Activated T-cell treated with anti-CD3 and anti-CD28 coated beads, Interleukin-2, amount 50 U/mL, for 1 hour (primary cell): ENCODE measurements at places on chromosomes 7 and 10.

- DNase-seq = no peak
Measured at GRCh38 chr10:18738835-18739234, 79.6 kb downstream of the ARL5B start.

DNA sequence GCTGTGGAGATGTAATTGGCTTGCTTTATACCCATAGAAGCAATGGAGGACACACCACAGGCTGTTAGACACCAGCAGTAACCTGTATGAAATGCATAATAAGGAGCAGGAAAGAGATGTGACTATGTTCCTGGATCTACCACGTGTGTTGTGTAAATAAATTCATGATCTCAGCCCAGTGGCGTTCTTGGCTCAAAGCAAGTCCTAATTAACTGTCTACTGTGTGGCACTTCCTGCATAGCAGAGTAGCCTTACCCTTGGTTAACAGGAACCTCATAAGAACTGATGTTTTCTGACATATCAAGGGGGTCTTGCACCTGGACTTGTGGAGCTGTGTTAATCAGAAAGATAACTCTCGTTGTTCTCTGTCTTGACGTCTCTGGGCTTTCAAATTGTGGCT is 25.7 kb upstream of the FAM180A start:
- no peak for DNase-seq

- no peak for DNase-seq
Measured at GRCh38 chr7:25989140-25989705, 162.8 kb upstream of the NFE2L3 start.

DNA sequence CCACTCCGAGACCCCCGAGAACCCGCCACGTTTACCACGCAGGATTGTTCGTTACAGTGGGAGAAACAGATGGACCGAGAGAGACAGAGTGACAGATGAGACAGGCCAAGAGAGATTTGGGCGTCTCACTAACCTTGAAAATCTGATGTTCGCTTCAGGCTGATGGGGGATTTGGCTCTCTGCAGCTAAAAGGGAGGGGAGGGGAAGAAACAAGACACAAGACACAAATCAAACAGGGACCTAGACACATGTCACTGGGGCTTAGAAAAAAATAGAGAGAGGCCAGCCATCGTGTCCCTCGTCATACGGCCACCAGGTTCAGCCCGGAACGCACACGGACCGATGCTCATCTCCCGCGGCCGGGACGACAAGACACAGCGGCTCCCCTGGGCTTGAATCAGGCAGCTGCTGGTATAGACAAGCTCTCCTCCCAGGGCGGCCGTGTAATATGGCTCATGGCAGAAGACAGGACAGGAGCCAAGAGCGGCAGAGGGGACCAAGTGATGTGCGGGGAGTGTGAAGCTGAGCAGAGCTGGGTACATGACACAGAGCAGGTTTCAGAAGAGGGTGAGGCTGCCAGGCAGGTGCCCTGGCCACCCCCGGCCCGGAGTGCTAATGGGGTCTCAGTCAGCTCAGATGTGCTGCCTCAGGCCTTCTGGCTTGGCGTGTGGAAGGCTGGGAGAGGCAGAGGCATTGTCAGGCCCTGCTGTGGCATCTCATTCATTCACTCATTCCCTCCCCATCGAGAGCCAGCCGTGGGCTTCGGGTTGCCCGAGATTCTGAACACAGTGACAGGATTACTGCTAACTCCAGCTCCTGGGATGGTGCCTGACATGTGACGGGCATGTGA is 88.5 kb upstream of the GNA12 start:
- DNase-seq = no peak

GRCh38 chr7:159195946-159196345 is 51.3 kb upstream of the VIPR2 start:
- DNase-seq = no peak

GRCh38 chr10:58330431-58330830 is 4.4 kb upstream of the UBE2D1 start:
- no peak for DNase-seq

GRCh38 chr10:21217107-21217506 is 308.4 kb downstream of the SKIDA1 start:
- DNase-seq = no peak

GRCh38 chr7:29289156-29290021 is 94.8 kb downstream of the CHN2 start:
- no peak for DNase-seq

GRCh38 chr7:150322833-150323681 is at the start of the genes ACTR3C and LRRC61:
ACTR3C (minus strand) TSS chr7:150323545; CDS start chr7:150295296, 28,249 bp downstream.
LRRC61 (plus strand) TSS chr7:150323355; CDS start chr7:150336862, 13,507 bp downstream.
- DNase-seq = peak; percentile 65

GRCh38 chr10:129055225-129055624 is 411.8 kb upstream of the MGMT start:
- DNase-seq = no peak

- DNase-seq = no peak
Measured at GRCh38 chr7:135160098-135160857, 10.2 kb downstream of the CYREN start.

DNA sequence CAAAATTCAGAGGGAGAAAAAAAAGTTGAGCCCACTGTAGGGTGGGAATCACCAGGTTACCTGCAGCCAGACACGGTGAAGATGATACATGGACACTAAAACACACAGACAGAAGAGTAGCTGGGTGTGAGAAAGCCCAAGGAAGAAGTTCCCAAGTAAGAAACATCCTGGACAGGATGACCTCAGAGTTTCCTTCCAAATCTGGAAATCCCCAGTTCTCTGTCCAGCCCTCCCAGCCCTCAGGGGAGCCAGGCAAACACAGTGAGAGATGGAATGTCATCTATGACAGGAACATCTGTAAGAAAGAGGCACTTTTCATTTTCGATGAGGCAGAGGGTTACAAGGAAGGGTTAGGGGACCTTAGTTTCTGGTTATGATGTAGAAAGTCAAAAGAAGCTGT is 125.1 kb upstream of the LYZL1 start:
- DNase-seq = no peak

GRCh38 chr10:72888151-72888638 is 5.3 kb upstream of the OIT3 start:
- no peak for DNase-seq

DNA sequence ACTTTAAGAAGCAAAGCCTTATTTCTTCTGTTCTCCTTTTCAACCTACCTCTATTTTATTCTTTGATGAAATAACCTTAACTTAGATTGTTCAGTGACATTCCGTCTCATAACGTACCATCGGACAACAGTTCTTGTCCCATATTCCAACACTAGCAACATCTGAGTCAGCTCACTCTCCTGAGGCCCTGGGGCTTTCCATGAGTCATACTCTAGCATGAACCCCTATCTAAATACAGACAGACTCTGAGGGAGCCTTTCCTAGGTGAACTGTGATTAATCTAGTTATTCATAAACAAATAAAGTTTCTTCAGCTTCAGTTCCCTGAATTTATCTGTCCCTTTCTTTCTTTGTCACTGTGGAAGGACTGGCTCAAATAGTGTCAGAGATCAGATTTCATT is 168.7 kb upstream of the LYZL1 start:
- DNase-seq = no peak

GRCh38 chr10:69434926-69435325 is 16.3 kb upstream of the TSPAN15 start:
- DNase-seq = no peak

- DNase-seq = no peak
Measured at GRCh38 chr7:37054624-37055241, 330.4 kb upstream of the AOAH start.

DNA sequence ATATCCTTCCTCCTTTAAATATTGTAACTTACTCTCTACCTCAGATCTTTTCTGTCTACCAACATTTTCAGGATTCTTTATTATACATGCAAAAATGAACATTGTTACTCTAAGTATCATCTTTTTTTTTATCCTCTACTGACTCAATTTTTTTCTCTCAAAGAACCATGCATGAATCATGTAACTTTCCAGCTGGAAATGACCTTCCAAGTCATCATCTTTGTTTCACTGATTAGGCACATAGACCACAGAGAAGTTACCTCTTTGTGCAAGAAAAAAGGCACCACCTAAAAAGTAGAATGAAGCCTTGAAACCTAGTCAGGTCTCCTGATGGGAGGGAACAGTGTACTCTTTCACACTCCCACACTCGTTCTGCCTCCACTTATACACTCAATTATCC is 234.9 kb downstream of the HGF start:
- DNase-seq = no peak

GRCh38 chr10:7501157-7501556 is 90.3 kb upstream of the SFMBT2 start:
- no peak for DNase-seq

DNA sequence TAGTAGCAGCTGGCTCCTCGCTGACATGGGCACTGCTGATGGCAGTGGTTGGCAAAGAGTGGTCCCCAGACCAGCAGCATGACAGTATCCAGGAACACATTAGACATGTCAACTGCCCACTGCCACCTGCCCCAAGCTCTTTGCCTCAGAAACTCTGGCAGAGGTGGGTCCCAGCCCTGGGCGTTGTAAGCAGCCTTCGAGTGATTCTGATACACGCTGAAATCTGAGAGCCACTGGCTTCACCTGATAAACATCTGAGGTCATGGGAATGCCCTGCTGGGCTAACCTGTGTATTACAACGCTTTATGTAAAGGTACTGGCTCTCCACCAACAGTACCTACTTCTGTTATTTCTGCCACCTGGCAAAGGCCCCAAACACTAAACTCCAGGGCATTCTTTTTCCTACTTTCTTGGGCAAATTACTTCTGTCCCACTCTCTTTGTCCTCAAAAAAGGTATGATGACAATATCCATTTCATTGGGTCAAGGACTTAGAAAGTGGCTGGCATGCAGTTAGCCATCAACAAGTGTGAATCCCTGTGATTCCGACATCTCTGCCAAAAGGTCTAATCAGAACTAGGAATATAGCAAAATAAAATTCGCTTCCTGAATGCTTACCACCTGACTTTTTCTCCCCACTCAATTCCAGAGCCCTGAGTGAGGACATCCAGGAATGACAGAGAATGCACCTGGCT is 9.2 kb downstream of the SGMS1 start:
- DNase-seq = no peak

GRCh38 chr7:19404912-19405329 is 259.7 kb upstream of the FERD3L start:
- DNase-seq = no peak

DNA sequence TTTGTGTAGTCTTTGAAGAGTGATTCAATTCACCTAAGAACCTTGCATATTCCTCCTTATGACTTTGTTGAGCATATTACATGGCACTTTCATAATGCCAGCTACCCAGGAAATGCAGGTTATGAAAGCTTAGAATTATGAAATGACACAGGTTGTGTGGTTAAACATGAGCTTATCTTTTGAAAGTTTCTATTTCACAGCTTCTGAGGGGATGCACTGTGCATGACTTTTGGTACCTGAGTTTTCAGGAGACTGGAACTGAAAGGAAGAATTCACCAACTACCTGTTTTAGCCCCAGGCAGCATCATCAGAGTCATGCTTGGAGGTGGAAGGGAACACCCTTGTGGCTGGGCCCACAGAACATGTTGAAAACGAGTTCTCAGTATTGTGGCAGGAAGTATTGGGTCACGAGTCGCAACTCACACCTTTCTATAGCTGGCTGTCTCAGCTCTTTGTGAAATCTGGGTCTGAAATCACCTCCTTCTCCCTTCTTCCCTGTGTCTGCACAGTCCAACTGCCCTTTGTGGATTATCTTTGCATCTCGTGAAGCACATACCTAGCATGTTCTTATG is 228.2 kb downstream of the PTEN start:
- peak; percentile 53 for DNase-seq

GRCh38 chr10:6101181-6101580 is 12.3 kb downstream of the RBM17 start:
- no peak for DNase-seq

DNA sequence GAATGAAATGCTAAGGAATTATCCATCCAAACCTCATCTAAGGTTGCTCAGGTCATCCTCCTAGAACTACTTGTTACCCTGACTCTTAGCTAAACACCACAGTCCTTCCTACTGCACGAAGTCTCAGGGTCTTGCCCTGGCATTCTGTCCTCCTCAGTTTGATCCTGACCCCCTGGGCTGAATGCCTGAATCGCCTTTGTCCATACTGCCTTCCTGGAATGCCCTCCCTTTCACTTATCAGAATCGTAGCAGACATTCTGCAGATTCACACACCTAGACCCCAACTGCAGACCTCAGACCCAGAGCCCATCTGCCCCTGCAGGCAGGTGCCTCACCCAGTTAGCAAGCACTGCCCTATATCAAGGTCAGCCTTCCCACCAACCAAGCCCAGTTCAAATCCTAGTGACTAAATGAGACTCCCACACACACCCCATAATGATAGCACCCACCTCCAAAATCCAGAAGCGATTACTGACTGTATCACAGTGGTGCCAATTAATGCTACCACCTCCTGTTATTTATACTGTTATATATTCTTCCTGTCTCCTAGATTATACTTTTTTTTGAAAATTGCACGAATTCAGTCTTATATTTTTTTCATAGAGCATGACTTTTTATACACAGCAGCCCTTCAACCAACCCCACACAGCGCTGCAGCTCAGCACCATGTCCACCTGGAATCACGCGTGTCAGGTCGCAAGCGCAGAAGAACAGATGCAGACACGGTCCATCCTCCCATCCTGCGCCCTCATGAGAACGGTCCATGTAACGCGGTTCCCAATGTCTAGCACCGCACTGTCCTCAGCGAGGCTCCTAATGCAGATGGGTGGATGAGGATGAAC is 3.7 kb downstream of the PARD3 start:
- DNase-seq = no peak

DNA sequence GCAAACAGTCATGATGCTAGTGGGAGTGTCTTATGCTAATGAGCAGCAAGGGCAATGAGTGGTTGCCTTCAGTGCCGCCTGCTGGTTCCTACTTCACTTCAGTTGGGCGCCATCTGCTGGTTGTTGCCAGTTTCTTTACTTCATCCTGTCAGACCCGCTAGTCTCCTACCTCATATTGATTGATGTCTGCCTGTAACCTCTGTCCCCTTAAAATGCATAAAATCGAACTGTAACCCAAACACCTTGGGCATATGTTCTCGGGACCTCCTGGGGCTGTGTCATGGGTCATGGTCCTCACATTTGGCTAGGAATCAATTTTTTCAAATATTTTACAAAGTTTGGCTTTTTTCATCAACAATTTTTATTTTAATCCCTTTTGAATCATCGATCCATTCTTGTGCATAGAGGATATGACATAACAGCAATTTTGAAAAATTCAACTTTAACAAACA is 62.8 kb upstream of the C7orf33 start:
- DNase-seq = peak; percentile 76

DNA sequence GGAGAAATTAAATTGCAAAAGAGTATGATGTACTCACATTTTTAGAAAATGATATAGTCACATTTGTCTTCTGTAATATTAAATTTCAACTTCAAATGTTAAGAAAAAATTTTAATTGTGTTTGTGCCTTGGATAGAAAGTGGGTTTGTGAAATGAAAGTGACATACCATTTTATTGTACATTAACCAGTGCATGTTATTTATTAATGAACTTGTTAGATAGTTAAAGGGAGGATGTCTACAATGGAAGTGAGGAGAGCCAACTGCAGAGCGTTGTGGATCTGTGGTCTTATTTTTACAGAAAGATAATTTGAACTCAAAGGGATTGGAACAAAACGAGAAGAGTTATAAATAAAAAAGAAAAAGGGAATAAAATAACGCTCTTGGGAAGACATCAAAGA is 291.7 kb downstream of the ARL4A start:
- DNase-seq = no peak

DNA sequence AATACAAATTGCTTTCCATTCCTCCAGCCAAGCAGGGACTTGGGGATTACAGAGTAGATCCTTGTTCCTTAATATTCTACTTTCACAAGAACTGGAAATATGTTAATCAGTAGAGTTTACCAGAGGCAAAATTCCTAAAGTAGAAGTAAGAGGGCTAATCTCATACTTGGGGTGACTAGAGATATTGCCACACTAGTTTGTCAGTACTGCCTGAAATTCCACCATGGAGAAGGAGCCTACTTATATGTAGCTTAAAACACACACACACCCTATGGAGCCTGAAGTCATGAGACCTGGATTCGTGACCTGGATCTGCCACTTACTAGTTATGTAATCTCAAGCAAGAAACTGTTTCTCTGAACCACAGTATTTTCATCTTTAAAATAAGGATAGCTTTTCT is 33.9 kb downstream of the STRIP2 start:
- DNase-seq = no peak
